ENCODE measurements at places on chromosomes 4 and X.

DNA sequence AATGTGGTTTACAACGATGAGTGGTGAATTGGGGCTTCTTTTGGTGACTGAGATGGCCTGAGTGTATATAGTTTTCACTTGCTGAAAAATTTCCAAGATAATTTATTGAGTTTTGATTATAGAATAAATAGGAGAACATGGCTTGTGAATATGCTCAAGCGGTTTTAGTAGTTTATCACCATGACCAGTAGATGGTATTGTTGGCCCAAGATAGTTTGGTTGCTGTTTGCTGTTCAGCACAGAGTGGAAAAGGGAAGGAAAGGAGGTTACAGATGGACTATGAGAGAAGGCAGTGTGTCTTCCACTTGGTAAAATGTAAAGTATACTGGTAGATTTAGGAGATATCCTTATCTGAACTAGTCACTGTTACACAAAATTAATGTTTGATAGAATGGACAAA lies 55.8 kb upstream of the POU4F2 start:
- no peak for DNase-seq

DNA sequence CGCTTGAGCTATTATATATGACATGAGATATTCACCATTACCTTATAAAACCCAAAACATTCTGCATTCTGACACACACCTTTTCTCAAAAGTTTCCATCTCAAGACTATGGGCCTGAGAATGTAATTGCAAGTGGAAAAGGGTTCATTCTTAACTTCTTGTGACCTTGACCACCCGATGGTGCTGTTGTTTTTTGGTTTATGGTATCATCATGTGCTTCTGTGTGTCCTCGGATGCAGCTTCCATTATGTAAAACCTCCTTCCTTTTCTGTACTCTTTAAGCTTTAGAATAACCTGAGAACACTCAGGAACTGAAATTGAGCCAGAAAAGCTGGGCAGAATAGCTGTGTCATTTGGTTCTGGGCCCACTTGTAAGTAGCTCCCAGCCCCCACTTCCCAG lies 16.2 kb upstream of the PUDP start:
- no peak for DNase-seq

GRCh38 chr4:89123451-89123851 lies 12.1 kb downstream of the TIGD2 start:
- no peak for DNase-seq

- no peak for DNase-seq
These were observed 124.4 kb downstream of the CHRDL1 start for GRCh38 chrX:110671068-110671803.

DNA sequence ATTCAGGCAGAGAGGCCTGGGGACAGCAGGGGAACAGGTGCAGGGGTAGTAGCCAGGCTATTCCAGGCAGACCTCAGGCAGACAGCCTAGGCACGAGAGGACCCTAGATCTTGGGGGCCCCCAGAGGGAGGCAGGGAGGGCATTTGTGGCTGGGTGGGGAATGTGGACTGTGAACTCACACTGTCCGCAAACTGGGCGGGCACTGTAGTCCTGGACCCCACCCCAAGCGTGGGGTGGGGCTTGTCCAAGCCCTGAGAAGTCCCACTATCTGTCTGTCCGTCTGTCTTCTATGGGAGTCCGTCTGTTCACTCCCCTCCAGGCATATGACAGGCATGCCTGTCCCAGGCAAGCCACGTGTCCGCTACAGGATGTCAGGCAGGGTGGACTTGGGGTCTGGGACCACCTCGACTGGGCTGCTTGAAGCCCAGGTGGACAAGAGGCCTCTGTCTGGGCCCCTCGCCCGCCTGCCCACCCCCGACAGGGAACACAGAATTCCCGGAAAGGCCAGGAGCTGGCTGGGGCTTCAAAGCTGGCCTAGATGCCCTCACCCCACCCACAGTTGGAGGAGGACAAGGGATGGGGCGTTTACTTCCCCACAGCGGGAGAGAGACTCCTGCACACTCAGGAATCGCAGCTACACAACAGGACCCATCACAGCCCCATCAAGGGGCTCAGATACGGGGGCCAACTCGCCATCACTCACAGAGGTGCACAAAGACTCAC lies at the start of gene SLC38A5:
TSS of gene SLC38A5 (minus strand) at position 151 of the 723 bp plus-strand sequence. CDS start 2,336 bp downstream, outside the sequence.
- no peak for DNase-seq

DNA sequence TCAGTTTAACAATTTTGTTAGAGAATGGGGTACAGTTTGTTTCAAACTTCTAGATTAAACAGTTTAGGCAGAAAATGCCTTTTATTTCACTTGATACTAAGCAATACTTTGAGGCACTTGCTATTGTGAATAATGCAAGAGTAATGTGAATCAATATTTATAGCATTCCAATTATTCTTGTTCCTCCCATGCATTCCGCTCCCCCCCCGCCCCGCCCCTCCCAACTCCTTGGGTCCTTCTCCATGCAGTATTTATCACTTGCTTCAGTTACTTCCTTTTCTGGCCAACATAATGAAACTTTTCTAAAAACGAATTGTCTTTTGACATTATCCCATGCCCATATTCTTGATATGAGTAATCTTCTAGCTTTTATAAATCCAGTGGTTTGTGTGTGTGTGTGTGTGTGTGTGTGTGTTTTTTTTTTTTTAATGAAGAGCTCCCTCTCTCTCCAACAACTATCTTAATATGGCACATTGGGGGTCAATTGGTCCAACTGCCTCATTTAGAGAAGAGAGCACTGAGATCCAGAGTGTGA lies 1.6 kb downstream of the BANK1 start:
- no peak for DNase-seq

GRCh38 chr4:38037612-38038011 lies 77.4 kb downstream of the PTTG2 start:
- DNase-seq: no peak

- no peak for DNase-seq
These were observed 79.6 kb downstream of the MAPK10 start for GRCh38 chr4:86280246-86280645.

- no peak for DNase-seq
These were observed 1.3 kb downstream of the TMEM165 start for GRCh38 chr4:55397126-55397436.

DNA sequence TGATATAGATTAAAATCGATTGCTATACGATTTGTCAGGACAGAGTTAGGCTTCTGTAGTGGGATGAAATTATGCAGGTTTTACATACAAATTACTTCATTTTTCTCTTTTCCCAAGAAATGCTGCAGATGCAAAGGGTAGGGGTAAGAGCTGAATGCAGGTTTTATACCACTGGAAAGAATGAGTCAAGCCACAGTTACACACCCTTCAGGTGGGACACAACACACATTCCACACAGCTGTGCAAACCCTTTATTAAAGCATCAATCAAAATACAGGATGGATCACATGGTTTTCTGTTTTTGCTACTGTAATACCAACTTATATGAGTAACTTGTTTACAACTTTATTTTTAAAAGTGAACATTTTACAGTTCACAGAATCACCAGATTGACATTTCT lies 39.8 kb downstream of the MFAP3L start:
- DNase-seq: no peak

DNA sequence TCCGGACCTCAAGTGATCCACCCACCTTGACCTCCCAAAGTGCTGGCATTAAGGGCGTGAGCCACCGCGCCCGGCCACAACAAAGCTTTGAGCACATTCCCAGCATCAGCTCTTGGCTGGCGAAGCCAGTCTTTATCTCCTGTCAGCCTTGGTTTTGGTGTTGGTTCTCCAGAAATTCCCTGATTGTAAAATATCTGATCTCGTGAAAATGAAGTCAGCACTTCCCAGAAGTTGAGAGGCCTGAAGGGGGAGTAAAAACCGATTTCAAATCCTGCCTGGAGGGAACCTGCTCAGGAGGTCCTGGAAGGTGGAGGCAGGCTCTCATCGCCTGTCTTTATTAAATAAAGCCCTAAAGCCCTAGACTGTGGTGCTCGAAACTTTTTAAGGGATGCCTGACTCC lies 33.6 kb downstream of the PTTG2 start:
- peak; percentile 78 for DNase-seq

- no peak for DNase-seq
These were observed 356.1 kb upstream of the SLC7A11 start for GRCh38 chr4:138598226-138598625.

DNA sequence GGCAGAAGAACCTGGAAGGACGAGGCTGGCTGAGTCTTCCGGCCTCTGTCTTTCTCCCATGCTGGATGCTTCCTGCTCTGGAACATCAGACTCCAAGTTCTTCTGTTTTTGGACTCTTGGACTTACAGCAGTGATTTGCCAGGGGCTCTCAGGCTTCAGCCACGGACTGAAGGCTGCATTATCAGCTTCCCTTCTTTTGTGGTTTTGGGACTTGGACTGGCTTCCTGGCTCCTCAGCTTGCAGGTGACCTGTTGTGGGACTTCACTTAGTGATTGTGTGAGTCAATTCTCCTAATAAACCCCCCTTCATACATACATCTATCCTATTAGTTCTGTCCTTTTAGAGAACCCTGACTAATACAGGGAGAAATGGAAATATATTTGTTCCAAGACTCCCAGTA lies 265.8 kb downstream of the PCDH18 start:
- DNase-seq: no peak

GRCh38 chrX:47574076-47574546 lies 8.1 kb upstream of the TIMP1 start:
- no peak for DNase-seq

DNA sequence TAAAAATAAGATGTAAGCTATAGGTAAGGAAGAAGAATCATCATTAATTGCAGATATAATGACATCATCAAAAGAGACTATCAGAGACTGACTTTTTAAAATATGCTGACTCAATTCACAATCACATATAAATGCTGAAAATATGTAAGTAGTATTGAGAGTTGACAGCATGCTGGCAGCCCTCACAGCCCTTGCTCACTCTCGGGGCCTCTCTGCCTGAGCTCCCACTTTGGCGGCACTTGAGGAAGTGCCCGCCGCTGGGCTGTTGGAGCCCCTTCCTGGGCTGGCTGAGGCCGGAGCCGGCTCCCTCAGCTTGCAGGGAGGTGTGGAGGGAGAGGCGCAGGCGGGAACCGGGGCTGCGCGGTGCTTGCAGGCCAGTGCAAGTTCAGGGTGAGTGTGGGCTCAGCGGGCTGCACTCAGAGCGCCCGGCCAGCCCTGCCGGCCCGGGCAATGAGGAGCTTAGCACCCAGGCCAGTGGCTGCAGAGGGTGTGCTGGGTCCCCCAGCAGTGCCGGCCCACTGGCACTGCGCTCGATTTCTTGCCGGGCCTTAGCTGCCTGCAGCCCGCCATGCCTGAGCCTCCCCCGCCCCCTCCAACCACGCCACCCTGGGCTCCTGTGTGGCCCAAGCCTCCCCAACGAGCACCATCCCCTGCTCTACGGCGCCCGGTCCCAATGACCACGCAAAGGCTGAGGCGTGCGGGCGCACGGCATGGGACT lies 68.9 kb downstream of the RAB28 start:
- DNase-seq: no peak
